ENCODE measurements at places on chromosomes 5 and 9.

GRCh38 chr9:95316794-95317118 lies 753 bp downstream of the FANCC start:
- DNase-seq, result peak; percentile 75

DNA sequence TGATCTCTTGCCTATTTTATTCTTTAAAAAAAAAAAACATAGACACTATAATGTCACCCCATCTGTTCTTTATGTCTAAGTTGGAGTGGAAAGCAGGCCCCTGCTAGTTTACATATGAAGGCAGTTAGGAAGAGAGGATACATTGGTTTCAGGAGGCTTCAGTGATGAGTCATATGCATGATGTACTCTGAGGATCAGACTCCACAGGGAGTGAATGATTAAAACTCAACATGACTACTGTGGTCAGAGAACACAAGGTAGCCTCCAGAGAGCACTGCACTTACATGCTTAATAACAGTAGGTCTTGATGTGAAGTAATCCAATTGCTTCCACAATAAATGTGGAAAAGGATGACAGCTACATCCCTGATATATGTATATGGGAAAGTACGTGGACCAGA lies 22.7 kb upstream of the FSTL4 start:
- no peak for DNase-seq

DNA sequence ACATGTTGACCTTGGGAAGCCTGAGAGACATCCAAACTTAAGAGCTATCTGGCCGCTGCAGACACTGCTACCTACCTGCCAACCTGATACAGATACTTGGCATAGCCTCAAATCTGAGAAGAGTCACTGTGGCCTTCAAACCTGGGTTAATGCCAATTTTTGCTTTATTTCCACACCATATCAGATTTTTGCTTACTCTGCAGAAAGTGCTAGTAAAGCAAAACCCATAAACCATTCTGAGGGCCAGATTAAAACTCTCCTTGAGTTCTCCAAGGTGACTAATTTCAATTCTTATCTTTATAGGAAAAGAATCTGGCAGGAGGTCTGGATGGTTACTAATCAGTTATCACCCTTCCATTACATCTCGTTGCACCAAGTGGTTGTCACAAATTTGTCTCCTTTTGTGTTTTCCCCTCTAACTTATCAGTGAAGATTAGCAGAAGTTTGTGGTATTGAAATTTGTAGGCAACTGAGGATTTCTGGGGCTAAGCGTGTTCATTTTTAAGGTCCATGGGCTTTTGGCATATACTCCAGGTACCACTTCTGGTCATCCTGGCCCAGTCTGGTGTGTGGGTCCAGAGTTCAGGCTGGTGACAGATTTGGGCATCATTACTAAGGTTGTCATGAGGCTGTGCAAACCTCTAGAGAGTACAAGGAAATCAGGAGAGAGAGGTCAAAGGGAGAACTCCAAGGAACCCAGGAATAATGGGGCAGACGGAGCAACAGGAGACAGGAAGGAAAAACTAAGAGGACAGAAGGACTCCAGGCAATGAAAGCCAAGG lies 177.9 kb downstream of the TSSK1B start:
- DNase-seq, result no peak

DNA sequence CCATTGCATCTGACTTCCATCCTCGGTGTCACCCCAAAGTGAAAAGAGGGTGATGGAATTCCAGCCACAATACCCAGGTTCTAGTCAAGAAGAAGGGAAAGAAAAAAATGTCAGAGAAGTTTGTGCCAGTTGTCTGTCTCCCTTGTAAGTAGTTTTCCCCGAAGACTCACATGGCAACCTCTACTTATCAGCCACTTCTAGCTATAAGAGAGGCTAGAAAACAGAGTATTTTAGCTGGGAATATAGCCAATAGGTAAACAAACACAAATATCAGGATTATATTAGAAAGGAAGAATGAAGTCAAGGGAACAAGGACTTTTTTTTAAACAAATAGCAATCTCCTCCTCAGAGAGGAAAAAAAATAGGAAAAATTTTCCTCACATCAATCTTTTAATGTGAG lies 12.2 kb upstream of the ISL1 start:
- no peak for DNase-seq

- DNase-seq, result no peak
These were observed 170.1 kb upstream of the S1PR3 start for GRCh38 chr9:88821033-88821745.

DNA sequence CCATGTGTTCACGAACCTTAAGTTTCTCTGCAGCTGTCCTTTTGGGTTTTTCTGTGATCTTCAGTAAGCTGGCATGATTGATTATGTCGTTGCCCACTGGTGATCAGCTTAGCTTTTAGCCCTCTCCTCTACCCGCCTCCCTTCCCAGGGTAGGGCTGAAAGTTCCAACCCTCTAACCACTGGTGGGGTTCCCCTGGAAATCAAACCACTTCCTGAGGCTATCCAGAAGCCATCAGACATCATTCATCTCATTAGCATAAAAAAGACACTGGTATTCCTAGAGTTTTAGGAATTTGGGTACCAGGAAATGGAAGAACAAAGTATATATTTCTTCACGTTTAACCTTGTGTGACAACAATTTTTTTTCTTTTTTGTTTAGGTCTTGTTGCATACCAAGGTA lies 29.8 kb downstream of the SPIN1 start:
- no peak for DNase-seq

- DNase-seq, result no peak
These were observed 57.5 kb upstream of the MCCC2 start for GRCh38 chr5:71529682-71530081.

GRCh38 chr5:14443671-14444093 lies 137.9 kb upstream of the OTULINL start:
- DNase-seq, result no peak

- DNase-seq, result no peak
These were observed 15.5 kb downstream of the ACER2 start for GRCh38 chr9:19424176-19424779.

- DNase-seq, result no peak
These were observed 211.6 kb downstream of the ATP10B start for GRCh38 chr5:160640406-160640805.

DNA sequence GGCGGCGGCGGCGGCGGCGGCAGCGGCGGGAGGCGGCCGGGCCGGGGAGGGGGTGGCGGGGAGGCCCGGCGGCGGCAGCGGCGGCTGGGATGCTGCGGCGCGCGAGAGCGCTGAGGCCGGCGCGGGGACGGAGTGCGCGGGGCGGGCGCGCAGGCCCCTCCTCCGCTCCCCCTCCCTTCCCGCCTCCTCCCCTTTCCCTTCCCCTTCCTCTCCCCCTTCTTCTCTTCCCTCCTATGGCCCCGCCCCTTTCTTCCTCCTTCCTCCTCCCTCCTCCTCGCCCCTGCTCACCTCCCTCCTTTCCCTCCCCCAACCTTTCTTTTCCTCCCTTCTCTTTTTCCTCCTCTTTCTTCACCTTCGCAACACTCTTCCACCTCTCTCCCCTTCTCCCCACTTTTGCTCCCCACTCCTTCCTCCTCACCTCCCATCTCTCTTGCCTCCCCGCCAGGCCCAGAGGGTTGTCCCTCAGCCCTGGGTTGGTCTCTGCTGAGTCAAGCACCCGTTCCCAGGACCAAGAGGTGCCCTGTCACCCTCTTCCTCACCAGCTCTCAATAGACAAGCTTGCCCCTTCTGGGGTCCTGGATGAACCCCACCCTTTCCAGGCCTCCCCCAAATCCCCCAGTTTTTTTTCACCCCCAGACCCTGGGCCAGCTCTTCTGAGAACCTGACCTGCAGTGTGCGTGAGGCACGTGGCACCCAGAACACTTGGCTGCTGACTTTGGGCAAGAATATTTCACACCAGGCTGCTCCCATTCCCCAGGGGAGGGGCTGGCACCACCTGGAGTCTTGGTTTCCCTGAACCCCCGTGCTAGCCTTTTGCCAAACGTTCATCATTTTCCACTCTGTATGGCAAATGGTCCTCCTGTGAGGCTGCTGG lies at the start of gene SEMA4D:
SEMA4D (minus strand) TSS at position 136 of the 874 bp plus-strand sequence. CDS start 92,657 bp downstream, outside the sequence.
- peak; percentile 85 for DNase-seq

DNA sequence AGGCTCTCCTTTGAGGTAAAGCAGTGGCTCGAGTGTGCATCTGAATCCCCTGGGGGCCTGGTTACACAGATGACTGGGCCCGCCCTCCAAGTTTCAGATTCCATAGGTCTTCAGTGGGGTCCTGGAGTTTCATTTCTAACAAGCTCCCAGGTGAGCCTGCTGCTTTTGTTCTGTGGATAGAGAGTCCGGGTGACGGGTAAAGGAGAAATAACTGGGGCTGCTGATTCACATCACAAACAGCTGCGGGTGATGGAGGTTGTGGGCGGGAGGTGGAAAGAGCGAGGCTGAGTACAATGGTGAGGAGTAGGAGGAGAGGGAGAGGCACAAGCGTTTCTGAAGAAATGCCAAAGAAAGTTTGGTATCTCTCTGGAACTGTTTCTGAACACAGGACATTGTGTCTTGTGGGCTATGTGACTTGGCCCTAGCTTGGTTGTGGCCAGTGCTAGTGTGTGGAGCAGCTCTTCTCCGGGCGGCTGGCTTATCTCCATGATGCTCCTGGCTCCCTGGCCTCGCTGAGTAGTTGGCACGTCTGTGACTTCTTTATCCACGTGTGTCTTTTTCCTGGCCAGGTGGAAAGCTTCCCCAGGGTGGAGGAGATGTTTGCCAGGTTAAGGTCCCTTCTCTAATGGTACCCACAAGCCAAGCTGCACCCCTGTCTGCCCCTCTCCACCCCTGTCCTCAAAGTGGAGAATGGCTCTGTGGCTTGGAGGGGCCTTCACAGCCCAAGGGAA lies 61.7 kb downstream of the HSPA4 start:
- peak; percentile 47 for DNase-seq

GRCh38 chr5:79694183-79694582 lies 4.5 kb downstream of the CMYA5 start:
- DNase-seq, result no peak

GRCh38 chr5:133450286-133450685 lies 162.1 kb downstream of the FSTL4 start:
- no peak for DNase-seq

DNA sequence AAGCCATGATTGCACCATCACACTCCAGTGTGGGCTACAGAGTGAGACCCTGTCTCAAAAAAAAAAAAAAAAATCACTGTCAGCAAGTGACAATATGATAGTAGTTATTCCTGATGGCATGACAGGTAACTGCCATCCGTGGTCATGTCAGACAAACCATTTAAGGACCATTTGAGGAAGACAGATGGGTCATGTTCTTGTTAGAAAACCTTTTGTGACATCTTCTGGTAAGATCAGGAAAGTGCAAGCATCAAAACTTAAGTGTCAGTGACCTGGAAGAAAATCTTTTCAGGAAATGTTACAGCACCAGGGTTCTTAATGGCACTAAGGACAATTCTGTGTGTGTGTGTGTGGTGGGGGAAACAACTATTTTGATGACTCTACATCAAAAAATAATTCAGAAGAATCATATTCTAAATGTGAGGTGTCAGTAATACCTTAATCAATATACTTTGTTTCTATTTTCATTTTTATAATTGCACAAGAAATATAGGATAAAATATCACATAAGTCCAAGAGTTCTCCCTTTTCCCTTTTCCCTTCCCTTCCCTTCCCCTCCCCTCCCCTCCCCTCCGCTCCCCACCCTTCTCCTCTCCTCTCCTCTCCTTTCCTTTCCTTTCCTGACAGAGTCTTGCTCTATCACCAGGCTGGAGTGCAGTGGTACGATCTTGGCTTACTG lies 17.8 kb downstream of the SLC38A9 start:
- no peak for DNase-seq

DNA sequence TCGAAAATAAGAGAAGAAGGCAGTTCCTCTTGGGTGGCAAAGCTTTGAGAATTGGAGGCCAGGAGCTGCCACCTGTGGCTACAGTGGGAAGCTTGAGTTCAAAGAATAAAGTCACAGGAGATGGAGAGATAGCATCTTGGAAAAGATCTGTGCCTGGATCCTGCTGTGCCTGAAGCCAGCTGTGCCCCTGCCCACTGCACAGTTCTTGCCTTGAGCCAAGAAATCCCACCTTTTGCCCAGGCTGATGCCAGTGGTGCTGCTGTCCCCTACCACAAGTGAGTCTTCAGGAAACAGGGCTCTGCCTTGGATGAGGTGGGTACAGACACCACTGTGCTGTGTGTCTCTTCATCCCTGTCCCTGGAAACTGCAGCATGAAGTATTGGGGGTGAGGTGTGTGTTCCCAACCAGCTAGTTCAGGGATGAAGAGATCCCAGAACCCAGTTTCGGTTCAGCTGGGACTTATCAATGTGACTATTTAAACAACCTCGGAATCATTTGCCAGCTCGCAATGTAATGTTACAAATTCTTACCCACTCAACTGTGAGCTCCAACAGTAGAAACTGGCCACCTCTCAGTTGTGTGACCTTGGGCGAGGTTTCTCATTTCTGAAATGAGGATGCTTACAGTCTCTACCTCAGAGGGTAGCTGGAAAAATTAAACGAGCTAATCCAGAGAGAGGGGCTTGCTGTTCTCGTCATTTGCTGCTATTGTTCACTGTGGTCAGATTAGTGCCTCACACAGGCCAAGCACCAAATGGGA lies 5.9 kb downstream of the IER5L start:
- DNase-seq, result no peak
